ENCODE measurements at places on chromosomes 7 and 10.

- DNase-seq, result no peak
These were observed 17.6 kb upstream of the C10orf105 start for GRCh38 chr10:71737001-71737833.

DNA sequence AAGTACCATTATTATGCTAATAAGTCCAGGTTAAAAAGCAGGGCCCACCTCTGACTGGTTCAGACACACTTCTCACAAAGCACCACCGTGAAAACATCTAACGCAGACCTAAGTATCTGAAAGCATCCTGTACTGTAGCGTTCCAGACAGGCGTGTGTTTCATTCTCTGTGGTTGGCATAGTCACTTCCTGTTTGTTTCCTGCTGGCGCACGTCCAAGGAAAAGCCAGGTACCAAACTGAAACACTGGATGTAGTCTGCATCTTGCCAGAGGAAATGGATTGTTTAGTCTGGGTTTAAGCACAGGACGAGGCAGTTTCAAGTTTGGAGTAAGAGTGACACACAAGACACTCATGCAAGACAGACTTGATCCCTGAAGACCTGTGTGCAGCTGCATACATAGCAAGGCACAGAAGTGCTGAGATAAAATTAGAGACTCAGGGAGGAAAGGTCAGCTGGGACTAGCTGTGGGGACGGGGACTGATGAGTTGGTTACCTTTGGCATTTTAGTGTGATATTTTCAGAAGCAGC lies 23.3 kb downstream of the BPGM start:
- no peak for DNase-seq

DNA sequence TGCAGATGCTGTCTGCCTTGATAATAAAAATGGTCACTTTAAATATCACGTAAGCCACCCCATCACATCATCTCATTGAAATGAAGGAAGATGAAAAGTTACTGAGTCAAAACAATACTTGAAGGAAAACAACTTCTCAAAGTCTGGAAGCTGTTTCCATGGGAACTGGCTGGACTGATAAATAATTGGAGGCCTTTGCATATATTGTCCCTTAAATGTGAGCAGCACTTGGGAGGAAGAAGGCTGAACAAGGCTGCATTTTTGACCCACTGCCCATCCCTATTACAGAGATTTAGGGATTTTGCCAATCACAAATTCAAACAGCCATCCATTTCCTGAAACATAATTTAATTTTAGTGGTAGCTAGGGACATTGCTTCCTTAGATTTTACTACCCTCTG lies 18.2 kb upstream of the MAGI2 start:
- no peak for DNase-seq

DNA sequence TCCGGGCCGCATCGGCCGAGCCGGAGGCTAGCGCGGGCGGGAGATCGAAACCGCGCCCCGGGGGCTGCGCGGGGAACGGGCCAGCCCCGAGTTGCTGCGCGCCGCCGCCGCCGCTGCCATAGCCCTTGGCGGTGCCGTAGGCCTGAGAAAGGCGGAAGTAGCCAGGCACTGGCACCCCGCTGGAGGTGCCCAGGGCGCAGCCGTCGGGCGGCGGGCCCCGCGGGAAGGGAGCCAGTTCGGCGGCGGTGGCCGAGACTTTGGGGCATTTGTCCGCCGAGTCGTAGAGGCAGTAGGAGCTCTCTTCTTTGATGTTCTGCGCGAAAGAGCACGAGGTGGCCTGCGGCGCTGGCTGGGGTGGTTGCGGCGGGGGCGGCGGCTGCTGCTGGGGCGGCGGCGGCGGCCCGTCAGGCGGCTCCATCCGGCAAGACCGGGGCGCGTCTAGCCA lies 587 bp downstream of the HOXA10 start:
- no peak for DNase-seq

DNA sequence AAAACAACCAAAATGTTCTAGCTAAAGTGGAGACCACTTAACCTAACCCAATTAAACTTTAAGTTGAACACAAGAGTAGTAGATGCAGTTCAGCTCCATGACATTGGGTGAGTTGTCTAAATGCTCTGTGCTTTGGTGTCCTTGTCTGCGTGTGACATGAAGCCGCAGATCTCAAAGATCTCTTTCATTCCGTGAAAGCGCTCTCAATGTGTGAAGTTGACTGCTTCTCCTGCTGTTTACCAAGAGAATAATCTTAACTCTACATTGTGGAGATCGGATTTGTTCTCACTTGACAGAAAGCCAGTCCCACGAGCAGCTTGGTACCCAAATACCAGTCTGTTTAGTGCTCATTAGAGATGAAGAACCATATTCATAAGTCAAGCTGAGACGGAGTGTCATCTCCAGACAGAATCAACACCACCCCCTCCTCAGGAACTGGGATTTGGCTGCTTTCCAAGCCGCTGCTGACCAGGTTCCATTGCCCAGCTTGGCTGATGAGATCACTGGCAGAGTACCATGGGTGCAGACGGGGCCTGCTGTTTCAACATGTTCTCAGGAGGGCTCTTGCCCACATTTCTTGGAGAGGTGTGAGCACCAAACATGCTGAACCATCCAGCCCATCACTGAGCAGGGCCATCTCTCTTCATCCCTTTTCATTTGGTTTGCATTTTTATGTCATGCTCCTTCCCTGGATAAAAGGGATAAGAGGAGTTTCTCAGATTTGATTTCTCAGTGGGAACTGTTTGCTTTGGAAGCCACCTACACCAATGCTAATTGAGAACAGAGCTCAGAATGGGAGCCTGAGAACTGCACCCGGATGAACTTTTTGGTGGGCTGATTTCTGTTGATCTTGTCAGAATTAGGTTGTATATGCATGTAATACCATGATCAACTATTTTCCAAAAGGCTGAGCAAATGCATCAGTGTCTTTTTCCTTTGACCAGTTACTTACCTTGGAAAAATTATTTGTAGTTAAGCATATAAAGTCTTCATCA lies 95.8 kb upstream of the AGBL3 start:
- no peak for DNase-seq

DNA sequence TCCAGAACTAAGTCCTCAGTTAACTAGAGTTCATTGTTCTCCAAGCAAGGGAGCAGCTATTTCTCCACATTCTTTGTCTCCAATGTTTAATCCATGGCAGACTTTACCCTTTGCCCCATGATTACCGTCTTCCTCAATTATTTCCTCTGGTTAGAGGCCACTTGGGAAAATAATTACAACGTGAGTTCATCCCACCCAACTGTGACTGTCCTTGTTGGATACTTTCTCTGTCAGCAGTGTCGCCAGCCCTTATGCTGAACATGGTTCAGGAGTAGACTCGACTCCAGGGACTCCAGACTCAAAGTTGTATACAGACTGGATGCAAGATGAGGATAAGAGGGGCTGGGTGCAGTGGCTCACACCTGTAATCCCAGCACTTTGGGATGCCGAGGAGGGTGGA lies 17.1 kb upstream of the SEPHS1 start:
- no peak for DNase-seq

All from WTC11 (cell line).